Motor neuron (in vitro differentiated cells): ENCODE measurements at places on chromosomes 5 and 9. TPM values are rescaled to one million over a fixed set of nuclear protein-coding genes. Genes with fewer than 3 reads are reported as not detected.

The NUTM2G gene
- 0.54 and 0.61 TPM in 2 replicates for total RNA-seq

The DOCK8 gene
- 0.13 and 0.41 TPM in 2 replicates for total RNA-seq

The MRPL36 gene
- total RNA-seq, result 38.8 and 40.0 TPM in 2 replicates

The DDX4 gene
- 0.09 and 0.50 TPM in 2 replicates for total RNA-seq

The PROB1 gene
- 0.56 and 0.59 TPM in 2 replicates for total RNA-seq

The VPS13A gene
- total RNA-seq, result 35.1 and 42.2 TPM in 2 replicates

The SNX24 gene
- total RNA-seq, result 32.2 and 37.0 TPM in 2 replicates

The SLC6A3 gene
- not detected in 2 replicates for total RNA-seq

The PCDHA1 gene
- 0.76 and 0.78 TPM in 2 replicates for total RNA-seq

The ECSCR gene
- total RNA-seq, result not detected in 2 replicates

The COL5A1 gene
- total RNA-seq, result 141 and 177 TPM in 2 replicates

The DNAH5 gene
- total RNA-seq, result 0.09 and 0.58 TPM in 2 replicates

The FUBP3 gene
- 52.5 and 54.6 TPM in 2 replicates for total RNA-seq

The CEMIP2 gene
- 173 and 188 TPM in 2 replicates for total RNA-seq

The PCDH1 gene
- 28.1 and 29.4 TPM in 2 replicates for total RNA-seq

The C5orf47 gene
- 0.15 and 0.21 TPM in 2 replicates for total RNA-seq

The ALDOB gene
- total RNA-seq, result 0.38 and 0.88 TPM in 2 replicates

The IDNK gene
- 3.7 and 3.9 TPM in 2 replicates for total RNA-seq

The SPINK6 gene
- 1.1 TPM in 1 of 2 replicates, not detected in the other for total RNA-seq

The DNM1 gene
- 5.7 and 6.9 TPM in 2 replicates for total RNA-seq

The HSD17B4 gene
- total RNA-seq, result 143 and 149 TPM in 2 replicates

The RRAGA gene
- 59.9 and 67.4 TPM in 2 replicates for total RNA-seq

The SPINK4 gene
- total RNA-seq, result not detected in 2 replicates

The PCDHB11 gene
- total RNA-seq, result 0.46 and 0.48 TPM in 2 replicates

The IFNB1 gene
- total RNA-seq, result 0.16 TPM in 1 of 2 replicates, not detected in the other

The MAP1B gene
- total RNA-seq, result 374 and 383 TPM in 2 replicates

The HTR1A gene
- total RNA-seq, result 0.58 and 0.96 TPM in 2 replicates
